ENCODE measurements at places on chromosomes 6 and 20.

DNA sequence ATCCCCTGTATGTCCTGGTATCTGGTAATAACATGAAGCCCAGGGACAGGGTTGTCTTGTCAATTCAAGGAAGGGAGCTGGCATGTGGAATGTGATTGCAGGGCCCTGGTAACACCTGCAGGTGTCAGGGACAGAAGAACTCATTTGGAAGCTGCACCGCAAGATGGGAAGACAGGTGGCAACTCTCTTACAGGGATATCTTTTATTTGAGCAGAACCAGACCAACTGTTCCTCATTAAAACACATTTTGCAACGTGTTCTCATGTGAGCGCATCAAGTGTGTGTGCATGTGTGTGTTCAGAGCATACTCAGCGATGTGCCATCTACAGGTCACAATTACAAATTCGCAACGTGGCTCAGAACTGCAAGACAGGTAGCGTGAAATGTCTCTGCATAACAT, 370.9 kb upstream of the SOX4 start:
- no peak for DNase-seq

DNA sequence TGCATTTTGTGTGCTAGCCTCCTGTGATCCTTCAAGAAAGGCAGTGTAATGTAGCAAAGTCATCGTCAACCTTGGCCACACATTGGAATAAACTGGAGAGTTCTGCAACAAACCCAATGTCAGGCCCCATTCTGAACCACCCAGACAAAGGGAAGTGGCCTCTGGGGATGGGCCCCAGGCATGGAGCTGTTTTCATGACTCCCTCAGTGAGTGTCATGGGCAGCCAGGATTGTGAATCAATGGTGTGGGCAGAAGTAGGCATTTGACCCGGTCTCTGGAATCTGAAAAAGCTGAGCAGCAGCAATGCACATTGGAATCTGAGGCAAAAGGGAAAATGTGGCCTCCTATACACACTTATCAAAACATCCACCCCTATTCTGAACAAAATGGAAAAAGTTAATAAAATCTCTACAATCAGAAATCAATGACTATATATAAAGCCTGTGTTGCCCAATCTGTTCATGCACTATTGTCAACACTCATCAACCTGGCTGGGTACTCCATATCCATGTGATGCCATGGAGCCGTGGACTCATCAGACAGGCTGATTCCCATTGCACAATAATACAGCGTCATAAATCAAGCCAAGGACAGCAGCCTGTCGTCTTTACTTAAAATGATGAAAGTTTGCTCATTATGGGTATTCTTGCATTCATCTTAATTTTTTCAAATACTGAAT, 134.9 kb upstream of the STMND1 start:
- DNase-seq = no peak

DNA sequence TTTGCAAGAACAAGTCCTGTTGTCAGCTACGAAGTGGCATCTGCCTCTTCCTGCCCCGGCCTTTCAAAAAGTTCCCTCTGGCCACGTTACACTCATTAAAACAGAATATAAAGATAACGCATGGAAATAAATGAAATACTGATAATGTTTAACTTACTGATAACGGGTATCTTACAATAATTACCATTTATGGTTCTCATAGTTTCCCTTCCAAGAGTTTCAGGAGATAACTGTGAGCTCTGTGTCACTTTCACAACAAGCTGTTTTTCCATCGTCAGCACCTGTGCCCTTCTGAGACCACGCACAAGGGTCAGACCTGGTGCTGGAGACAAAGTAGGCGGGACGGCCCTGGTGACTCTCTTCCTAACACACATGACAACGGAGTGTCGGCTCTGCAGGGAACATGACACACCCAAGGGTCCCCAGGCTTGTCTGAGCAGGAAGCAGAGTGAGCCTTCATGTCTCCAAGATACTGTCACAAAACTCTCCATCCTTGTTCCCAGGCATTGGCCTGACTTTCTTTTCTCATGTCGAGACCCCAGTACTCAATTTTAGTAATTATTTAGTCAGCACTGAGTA, 86.2 kb upstream of the THBS2 start:
- DNase-seq = no peak

DNA sequence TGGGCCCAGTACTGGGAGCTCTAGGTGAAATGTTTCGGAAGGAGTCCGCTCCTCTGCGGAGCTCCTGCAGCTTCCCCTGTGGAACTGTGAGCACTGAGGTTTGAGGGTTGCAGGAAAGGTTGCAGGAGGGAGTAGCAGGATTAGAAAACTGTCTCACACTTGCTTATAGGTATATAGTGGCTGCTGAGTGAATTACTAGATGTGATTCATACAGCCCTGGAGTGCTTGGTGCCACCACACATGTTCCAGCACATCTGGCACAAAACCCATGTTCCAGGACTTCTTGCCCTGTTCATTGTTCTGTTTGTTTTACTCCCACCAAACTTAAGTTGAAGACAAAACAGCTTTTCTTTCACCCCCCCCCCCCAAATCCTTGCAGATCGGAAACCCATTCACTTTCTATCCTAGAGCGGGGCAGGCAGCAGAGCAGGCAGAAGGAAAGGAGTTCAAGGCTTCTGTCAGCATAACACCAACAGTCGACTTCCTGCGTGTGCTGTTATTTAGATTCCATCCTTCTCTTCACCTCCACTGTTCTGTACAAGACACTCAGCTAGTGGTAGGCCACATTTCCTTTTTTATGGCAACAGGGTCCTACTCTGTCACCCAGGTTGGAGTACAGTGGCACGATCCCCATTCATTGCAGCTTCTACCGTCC, 669 bp upstream of the PEX6 start:
- no peak for DNase-seq

DNA sequence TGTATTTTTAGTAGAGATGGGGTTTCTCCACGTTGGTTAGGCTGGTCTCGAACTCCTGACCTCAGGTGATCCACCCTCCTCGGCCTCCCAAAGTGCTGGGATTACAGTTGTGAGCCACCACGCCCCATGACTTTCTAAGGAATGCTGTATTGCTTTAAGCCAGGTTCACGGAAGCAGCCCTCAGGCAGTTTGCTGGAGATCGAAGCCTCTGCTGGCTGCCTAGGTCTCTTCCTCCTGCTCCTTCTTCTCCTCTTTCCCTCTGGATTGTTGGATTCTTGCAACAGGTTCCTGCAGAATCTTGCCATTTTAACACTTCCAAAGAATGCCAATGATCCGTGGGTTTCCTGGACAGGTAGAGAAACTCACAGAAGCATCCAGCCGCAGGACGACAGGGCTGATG, 29.3 kb upstream of the B4GALT5 start:
- no peak for DNase-seq

DNA sequence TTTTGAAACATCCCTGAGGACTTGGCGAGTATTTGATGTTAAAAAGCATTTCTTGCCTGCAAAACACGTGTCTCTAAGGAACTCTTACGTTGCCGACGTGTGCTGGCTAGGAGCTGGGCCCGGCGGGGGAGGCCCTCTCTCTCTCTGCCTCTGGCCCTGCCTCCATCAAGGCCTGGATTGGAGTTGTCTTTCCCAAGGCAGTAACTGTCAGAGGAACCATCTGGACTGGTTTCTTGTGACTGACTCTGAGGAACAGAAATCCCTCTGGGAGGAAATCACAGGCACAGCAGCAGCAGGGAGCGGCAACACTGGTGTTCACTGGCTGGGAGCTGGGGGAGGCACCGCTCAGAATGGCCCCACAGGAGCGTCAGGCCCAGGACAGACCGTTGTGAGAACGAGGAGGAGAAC, 244.2 kb downstream of the NRN1 start:
- DNase-seq = no peak

DNA sequence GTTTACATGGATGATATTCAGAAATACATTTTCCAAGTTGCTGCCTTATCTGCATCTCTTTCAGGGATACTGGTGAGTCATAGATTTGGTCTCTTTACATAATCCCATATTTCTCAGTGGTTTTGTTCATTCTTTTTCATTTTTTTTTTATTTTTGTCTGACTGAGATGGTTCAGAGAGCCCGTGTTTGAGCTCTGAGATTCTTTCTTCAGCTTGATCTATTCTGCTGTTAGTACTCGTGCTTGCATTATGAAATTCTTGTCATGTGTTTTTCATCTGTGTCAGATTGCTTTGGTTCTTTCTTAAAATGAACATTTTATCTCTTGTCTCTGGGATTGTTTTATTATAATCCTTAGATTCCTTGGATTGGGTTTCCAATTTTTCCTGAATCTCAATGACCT, 317.3 kb downstream of the DOK5 start:
- no peak for DNase-seq

DNA sequence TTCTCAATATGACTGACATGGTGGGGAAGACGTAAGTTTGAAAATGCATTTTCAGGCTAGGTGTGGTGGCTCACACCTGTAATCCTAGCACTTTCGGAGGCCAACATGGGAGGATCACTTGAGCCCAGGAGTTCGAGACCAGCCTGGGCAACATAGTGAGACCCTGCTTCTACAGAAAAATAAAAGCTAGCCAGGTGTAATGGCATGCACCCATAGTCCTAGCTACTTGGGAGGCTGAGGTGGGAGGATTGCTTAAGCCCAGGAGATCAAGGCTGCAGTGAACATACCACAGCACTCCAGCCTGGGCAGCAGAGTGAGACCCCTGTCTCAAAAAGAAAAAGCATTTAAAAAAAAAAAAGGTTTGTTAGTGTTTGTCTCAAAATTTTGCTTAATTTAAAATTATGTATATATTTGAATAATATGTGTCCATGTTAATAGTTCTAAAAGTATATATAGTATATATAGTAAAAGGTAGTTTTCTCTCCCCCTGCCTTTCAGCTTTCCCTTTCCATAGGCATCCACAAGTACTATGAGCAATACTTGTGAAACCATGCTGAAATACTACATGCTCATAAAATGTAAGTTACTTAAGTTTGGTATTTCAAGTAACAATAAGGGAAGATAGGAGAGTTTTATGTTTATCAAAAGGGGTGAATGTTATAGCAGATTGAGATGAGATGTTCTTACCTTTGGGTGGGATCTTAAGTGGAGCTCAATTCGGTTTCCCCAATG, 15.1 kb downstream of the PTPRA start:
- DNase-seq = no peak

GRCh38 chr6:16503970-16504415, 257.3 kb downstream of the ATXN1 start:
- DNase-seq = no peak

All from activated CD4-positive, alpha-beta T cell treated with anti-CD3 and anti-CD28 coated beads, Interleukin-2, amount 50 U/mL, for 24 hours (primary cell).